A549 treated with DMSO at 1 μM for 4 hours (cell line): ENCODE measurements at places on chromosomes 1 and 21. TPM values are rescaled to one million over a fixed set of nuclear protein-coding genes. Genes with fewer than 3 reads are reported as not detected.

DNAJC6 gene
- 4.3 to 5.9 TPM (median 5.3 TPM) in 5 replicates for total RNA-seq

SYT14 gene
- 0.05 to 0.11 TPM (median 0.06 TPM) in 5 replicates for total RNA-seq

DYNLT5 gene
- total RNA-seq = not detected in 5 replicates

S100A10 gene
- 1,693 to 2,312 TPM (median 1,909 TPM) in 5 replicates for total RNA-seq

RPF1 gene
- 30.6 to 36.4 TPM (median 31.5 TPM) in 5 replicates for total RNA-seq

RGS7 gene
- total RNA-seq = 0.03 to 0.10 TPM (median 0.06 TPM) in 3 of 5 replicates, not detected in the others

ANKRD34A gene
- total RNA-seq = 0.17 to 0.69 TPM (median 0.23 TPM) in 5 replicates

FAM78B gene
- total RNA-seq = 0.15 to 0.38 TPM (median 0.36 TPM) in 5 replicates

TIPRL gene
- 33.0 to 41.5 TPM (median 35.6 TPM) in 5 replicates for total RNA-seq

WDR64 gene
- not detected in 5 replicates for total RNA-seq

KLF17 gene
- total RNA-seq = 0.18 to 0.64 TPM (median 0.31 TPM) in 5 replicates
